Breast epithelium (tissue), 4 donors: ENCODE measurements at places on chromosomes 5 and 9.

DNA sequence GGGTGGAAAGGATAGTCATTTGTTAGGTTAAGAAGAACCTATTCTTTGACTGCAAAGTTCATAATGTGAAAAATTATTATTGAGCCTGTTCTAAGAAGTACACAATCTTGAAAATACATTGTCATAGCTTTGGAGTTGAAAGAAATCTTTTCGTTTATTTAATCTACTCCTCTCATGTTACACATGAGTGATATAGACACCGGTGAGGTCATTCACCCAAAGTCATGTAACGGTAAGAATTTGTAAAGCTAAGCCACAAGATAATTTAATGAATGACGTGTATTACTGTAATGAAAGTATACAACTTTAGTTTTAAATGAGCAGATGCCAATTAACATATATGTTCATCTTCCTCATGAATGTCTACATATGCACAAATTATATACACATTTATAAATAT is 284.1 kb upstream of the PDE4D start:
- DNase-seq: no peak

GRCh38 chr5:103374473-103374963 is 116.0 kb downstream of the MACIR start:
- no peak for DNase-seq

GRCh38 chr5:144549580-144549979 is 378.9 kb downstream of the KCTD16 start:
- peak; percentile 18 for DNase-seq

DNA sequence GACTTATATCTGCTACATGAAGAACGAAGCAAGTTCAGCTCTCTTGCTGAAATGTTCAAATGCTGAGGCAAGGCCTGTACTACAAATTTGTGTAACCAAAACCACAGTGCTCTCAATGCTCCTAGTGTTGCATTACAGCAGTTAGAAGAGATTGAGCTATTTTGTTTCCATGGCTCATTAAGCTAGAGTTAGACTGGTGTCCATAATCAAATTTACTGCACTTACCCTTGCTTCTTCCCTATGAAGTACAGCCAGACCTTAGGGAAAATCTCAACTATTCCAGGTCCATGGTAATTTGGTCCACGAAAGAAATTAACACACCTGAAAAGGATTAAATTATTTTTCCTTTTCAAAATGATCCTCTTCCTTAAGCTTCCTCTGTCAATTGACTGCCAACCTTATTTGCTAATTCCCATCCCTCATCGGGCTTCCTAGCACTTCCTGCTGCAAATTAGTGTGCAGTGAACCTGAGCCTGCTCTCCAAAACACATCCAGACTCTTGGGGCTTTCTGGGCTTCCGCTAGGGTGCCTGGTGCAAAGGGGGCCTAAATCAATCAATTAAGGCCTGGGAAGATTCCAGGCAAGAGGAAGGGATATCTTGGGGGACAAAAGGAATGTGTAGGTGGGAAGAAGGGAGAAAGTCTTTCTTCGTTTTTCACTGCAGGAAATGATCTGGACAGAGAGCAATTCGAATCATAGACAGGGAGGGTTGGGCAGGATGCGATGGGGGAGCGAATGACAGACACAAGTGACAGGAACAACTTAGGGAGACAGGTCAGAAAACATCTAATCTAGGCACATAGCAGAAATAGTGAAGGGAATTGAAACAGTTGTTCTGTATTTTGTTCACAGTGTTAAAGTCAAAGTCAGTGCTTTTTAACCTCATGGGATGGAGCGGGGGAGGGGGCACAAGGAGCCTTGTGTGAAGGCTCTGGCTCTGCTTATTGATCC is 542.4 kb downstream of the RAB3C start:
- no peak for DNase-seq

- DNase-seq: no peak
These were observed 292.4 kb downstream of the TRIM32 start for GRCh38 chr9:116979456-116979855.

- DNase-seq: no peak
These were observed 210.6 kb downstream of the ATP10B start for GRCh38 chr5:160641405-160641804.

GRCh38 chr5:158802941-158803341 is 296.8 kb downstream of the EBF1 start:
- DNase-seq: no peak

GRCh38 chr5:22063717-22064116 is 789.4 kb downstream of the CDH12 start:
- no peak for DNase-seq

DNA sequence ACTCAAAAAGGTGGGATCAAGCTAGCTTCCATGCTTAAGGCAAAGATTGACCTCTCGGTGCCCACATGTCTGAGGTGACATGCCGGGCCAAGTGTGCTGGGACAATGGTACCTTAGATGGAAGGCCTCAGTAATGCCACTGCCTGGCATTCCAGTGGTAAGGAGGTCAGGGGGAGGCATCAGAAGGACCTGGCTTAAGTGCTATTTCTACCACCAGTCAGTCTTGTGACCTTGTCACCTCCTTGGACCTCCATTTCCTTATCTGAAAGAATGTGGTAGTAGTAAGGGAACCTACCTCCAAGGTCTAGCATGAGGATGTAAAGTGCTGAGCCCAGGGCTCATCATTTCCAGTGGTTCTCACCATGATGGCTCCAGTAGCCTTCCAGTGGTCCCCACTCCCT is 8.9 kb downstream of the C5orf52 start:
- DNase-seq: no peak

GRCh38 chr5:54178207-54178606 is 132.2 kb downstream of the ARL15 start:
- no peak for DNase-seq
